ENCODE measurements at places on chromosomes 4 and X.

DNA sequence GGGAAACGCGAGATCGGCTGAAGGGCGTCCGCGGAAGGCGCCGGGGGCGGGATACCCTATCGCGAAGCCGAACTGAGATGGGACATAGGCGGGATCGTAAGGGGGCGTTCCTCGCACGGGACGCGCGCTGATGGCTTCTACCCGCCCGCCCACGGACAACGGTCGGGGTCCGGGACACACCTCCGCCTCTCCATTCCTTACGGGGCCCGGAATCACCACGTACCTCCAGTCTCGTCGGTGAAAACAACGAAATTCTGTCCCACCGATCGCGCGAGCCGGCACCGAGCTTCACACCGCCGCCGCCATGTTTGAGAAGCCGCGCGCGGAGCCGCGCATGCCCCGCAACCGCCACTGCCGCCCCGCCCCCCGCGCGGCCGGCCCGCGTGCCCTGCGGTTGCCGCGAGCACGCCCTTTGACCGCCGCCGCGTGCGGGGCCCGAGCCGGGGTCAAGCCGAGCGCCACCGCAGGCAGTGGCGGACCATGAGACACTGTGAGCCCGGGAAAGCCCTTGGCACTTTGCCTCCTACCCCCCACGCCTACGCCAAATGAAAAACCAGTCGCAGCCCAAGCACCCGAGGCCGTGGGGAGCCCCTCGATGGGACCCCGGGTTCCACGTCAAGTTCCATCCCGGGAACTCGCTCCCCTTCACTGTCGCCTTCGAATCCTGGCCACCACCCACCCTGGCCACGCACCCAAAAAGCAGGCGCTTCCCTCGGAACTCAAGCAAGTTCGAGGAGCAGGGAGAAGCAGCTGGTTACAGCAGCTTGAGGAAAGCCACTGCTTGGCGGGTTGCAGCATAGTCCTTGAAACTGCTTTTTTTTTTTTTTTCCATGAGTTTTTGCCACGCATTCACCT, at the start of gene SCML2:
TSS of gene SCML2 (minus strand) at position 320 of the 855 bp plus-strand sequence. CDS start 20,617 bp downstream, outside the sequence.
- DNase-seq: no peak

DNA sequence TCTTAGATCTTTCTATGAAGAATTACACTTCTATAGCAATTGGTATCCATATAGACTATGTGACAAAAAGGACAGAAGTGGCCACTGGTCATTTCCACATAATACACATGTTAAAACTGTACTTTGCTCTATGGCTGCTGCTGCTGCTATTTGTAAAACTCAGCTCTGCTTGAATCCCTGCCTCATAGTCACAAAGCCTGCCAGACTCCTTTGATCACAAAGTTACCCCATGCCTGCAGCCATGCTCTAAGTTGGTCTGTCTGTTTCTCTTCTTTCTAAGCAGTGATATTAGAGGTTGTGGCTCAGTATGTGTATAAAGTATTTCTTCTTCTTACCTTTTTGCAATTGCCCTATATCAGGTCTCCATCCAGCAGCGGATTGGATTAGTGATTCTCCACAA, 210.9 kb downstream of the GRID2 start:
- DNase-seq: no peak

- no peak for DNase-seq
Observed at GRCh38 chrX:124440695-124441094, 94.3 kb downstream of the SH2D1A start.

GRCh38 chr4:155703486-155704247, 37.0 kb downstream of the GUCY1A1 start:
- no peak for DNase-seq

DNA sequence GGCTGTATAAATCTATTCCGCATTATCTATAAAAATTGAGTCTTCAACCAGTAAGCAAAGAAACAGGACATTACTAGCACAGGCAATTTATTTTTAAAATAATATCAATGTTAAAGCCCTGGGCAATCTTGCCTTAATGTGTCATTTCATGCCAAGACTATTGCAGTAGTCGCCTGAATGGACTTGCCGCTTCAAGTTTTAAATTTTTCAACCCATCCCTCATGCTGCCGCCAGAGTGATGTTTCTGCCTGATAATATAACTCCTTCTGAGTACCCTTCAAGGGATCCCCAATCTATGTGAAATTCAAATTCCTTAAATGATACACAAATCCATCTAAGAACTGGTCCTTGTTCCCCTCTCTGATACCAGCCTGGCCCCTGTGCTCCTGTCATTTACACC, 66.9 kb downstream of the PRSS12 start:
- DNase-seq: no peak

DNA sequence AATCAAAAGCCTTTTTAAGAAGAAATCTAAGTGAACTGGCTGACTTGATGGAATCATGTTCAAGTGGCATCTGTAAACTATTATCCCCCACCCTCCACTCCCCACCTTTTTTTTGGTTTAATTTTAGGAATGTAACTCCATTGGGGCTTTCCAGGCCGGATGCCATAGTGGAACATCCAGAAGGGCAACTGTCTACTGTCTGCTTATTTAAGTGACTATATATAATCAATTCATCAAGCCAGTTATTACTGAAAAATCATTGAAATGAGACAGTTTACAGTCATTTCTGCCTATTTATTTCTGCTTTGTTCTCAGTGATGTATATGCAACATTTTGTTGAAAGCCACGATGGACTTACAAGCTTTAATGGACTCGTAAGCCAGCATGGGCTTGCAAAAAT, 162.3 kb downstream of the STIM2 start:
- no peak for DNase-seq

DNA sequence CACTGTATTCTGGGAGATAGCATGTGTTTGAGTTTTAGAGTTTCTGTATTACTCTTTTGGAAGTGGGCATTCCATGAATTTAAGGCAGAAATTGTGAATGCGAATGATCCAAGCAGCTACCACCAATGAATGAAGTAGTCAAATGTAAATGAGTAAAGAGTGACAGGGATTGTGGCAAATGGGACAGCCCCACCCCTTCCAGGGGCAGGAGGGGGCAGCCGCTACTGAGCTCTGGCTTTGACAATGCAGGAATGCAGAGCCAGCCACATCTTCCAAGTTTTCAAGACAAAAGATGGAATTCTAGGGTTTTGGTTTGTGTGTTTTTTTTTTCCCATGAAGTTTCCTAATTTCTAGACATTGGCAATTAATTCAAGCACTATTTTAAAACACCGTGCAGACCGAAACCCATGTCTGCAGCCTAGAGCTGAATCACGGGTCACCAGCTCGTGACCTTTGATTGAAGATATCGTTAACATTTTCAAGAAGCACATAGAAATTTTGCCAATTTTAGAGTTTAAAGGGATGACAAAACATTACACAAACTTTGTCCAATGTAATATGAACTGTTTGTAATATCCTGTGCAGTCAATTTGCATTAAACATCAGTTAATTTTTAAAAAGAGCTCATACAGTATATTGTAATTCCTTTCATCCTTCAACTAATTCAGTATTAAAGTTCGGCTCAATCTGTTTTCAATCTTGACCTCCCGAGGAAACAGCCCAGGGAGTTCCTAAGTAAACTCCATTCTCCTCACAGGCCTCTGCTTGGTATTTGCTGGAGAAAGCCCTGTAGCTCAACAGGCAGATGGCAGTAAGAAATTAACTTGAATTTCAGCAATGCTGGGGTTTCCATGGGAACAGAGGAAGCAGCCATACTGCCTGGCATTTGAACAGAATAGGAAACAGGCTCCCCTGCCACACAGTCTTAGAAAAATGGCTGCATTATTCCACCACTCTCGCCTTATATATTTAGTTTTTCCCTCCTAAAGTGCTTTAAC, 83.4 kb downstream of the UCHL1 start:
- DNase-seq: no peak

GRCh38 chrX:38018766-38019425, 12.5 kb downstream of the SYTL5 start:
- DNase-seq: no peak

DNA sequence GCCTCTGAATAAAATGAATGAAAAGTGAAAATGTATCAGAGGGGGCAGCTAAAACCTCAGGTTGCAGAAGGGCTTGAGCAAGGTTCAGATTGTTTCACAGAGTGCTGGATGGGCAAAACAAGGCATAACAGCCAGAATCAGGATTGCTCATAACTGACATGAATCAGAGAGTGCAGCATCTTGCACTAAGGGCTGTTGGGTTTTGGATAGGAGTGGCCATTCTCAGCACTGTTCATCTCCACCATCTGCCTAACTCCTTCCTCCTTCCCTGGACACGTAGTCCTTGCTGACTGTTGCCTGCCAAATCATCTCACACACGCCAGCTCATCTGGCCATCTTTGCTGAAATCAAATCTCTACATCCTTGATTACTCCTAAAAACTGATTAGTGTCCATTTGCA, 75.3 kb upstream of the C1QTNF7 start:
- no peak for DNase-seq

- DNase-seq: no peak
Observed at GRCh38 chr4:33592701-33593100, 2651.6 kb downstream of the ARAP2 start.

DNA sequence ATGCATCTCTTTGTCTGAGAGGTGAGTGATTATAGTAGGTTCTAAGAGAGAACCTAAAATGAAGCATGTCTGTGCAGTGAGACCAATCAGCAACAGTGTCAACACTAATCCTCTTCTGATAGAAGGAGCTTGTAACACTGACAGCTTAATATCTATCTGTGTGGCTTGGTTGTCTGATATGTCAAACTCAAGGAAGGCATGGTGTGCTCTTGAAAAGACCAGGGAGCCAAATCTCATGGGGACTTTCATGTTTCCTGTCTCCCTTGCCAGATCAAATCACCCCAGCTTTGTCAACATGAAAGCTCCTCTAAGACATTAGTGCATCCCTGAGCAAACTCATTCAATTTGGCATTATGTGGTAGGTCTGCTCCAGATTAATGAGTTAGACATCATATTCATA, 95.4 kb downstream of the ANOS1 start:
- no peak for DNase-seq

GRCh38 chr4:153759407-153760316, at the start of gene RNF175:
TSS of gene RNF175 (minus strand) at chr4:153760024. CDS start at chr4:153759862, 162 bp downstream.
- no peak for DNase-seq

GRCh38 chr4:174037049-174037448, 246.4 kb downstream of the FBXO8 start:
- no peak for DNase-seq

GRCh38 chr4:172983014-172983413, 185.6 kb upstream of the GALNT7 start:
- no peak for DNase-seq

DNA sequence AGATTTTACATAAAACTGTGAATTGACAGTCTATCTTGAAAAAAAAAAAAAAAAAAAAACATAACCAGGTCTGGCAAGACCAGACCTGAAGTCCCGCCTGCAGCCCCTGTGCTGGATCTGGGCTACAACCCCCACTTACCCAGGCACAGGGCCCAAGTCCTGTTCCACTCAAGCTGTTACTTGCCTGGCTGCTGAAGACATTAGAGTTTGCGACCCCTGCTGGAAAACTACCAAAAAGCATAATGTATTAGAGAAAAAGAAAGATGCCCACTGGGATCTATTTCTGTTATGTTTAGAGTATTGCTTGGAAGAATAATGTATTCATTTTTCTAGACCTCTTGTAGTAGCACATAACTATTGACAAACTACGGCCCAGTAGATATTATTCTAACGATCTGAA, 4.7 kb downstream of the HS3ST1 start:
- DNase-seq: no peak

DNA sequence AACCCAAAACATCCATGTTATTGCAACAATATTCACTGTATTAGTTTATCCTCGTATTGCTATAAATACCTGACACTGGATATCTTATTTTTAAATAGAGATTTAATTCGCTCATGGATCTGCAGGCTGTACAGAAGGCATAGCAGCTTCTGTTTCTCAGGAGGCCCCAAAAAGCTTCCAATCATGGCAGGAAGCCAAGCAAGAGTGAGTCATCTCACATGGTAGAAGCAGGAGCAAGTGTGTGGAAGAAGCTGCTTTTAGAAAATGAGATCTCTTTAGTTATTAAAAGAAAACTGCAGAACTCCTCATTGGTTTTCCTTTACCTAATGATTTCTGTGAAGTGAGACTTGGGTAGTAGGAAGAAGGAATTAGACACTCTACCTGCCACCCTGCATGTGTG, 16.4 kb downstream of the ZNF732 start:
- no peak for DNase-seq

DNA sequence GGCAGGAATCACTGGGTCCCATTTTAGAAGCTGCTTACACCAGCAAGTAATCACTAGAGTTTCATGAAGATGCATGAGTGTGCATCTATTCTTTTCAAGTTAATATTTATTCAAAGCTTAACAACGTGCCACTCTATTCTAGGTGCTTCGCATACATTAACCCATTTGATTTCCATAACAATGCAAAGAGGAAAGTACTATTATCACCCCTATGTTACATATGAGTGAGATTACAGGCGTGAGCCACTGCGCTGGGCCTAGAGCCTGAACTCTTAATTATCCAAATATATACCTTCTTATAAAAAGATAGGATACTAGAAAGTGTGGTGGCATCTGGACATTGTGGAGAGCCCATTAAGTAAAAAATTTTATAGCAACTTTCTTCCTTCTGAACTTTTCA, 65.4 kb downstream of the CXCL13 start:
- DNase-seq: no peak

DNA sequence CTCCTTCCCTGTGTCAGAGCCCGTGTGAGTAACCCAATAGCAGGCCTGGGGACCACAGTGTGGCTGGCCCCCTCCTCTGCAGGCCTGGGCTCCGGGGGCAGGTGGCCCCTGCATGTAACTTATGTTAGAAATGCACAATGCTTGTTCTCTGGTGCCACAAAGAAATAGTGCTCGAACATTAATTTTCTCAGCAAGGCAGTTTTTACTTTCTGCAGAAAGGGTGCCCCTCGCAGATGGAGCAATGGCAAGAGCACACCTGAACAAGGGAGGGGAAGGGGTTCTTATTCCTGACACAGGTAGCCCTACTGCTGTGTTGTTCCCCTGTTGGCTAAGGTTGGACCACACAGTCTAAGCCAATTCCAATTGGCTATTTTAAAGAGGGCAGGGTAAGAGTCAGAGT, 17.1 kb downstream of the TACC3 start:
- DNase-seq: no peak

DNA sequence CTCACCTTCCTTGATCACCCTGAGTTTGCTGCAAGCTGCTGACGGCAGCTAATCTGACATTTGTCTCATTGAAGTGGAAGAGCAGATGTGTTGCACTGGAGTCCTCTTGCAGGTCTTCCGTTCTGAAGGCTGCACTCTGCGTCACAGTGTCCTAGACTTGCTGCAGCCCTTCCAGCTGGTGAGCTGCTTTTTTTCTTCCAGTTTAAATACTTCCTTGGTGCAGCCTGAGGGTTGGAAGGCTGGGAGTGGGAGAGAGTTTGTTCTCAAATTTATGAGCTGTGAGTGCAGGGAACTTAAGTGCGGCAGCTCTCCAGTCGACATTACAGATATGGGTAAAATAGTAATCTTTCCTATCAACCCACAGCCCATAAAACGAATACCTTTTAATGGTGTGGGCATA, 303.6 kb upstream of the FAT1 start:
- no peak for DNase-seq

GRCh38 chrX:132409780-132410556, 78.9 kb downstream of the MBNL3 start:
- no peak for DNase-seq

All from central memory CD8-positive, alpha-beta T cell (primary cell).